ENCODE measurements at places on chromosomes 11 and 22. TPM values are rescaled to one million over a fixed set of nuclear protein-coding genes. Genes with fewer than 3 reads are reported as not detected.

DNA sequence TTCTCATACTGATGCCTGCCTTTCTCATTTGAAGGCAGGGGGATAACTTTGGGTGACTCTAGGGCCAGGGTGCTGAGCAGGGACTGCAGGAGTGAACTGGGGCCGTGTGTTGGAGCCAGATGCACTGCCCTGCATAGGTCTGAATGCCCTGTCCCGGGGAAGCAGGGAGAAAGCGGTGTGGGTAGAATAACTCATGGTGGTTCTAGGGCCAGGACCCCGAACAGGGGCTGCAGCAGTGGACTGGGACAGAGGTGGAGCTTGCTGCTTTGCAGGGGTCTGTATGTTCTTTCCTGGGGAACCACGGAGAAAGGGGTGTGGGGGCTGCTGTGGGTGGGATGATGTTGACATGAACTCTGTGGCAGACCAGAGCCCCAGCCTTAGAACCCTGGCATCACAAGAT, 52.9 kb downstream of the GAB4 start:
- no peak for DNase-seq

GRCh38 chr11:71432761-71433647, 15.2 kb downstream of the DHCR7 start:
- DNase-seq = no peak

- no peak for DNase-seq
Measured at GRCh38 chr11:75625021-75625420, 43.8 kb downstream of the MAP6 start.

DNA sequence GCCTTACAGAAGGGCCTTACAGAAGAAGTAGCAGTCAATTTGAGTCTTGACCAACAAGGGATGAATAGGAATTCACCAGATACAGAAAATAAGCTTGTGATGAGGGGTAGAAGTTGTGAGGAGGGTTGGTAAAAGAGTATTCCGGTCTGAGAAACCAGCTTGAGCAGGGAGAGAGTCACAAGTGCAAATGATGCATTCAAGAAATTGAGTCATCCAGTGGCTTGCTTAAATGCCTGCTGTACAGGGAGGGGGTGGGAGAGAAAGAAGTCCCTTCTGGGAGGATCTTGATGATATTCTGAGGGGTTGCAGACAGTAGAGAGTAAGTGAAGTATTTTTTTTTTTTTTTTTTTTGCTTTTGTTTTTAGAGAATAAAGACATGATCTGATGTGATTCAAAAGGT, 9.2 kb downstream of the CCKBR start:
- DNase-seq = peak; percentile 36

DNA sequence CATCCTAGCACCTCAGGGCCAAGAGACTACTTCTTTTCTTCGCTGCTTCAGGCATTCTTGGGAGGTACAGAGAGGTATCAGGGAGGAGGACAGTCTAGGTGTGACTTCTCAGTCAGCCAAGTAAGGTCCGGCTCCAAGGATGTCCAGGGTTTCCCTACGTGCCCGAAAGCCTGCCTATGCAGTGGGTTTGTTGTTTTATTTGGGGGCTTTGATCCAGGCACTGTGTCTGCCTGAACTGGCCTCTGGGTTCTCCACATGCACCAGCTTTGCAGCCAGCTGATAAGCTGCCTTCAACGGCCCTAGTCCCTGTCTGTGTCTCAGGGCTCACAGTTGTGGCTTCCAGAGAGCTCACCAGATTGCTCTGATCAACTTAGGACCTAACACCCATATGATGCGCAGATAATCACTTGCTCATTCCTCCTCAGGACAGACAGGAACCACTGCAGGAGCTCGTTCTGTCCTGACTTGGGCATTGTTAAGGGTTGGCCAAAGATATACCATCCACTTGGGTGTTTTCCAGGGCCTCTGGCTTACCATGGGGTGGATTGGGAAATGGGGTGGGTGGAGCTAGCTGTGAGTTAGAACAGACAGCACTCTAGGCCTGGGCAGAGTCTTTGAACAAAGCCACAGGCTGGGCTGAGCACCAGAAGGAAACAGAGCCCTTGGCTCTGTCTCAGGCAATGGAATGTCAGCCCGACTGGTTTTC, 45.5 kb upstream of the CRYBB3 start:
- DNase-seq = peak; percentile 83

- no peak for DNase-seq
Measured at GRCh38 chr11:1224111-1224490, 1.2 kb downstream of the MUC5B start.

Gene NADSYN1
- total RNA-seq = 68.9 TPM

Gene OR56A1
- not detected for total RNA-seq

Gene ACCS
- total RNA-seq = 16.7 TPM

Gene PIWIL4
- 3.1 TPM for total RNA-seq

Gene KDM4D
- total RNA-seq = 1.6 TPM

Gene OOSP2
- total RNA-seq = not detected
